Left cardiac atrium (tissue), 4 donors: ENCODE measurements at places on chromosomes 5 and 9.

- DNase-seq: no peak
Measured at GRCh38 chr9:35508069-35508468, 18.2 kb downstream of the RUSC2 start.

DNA sequence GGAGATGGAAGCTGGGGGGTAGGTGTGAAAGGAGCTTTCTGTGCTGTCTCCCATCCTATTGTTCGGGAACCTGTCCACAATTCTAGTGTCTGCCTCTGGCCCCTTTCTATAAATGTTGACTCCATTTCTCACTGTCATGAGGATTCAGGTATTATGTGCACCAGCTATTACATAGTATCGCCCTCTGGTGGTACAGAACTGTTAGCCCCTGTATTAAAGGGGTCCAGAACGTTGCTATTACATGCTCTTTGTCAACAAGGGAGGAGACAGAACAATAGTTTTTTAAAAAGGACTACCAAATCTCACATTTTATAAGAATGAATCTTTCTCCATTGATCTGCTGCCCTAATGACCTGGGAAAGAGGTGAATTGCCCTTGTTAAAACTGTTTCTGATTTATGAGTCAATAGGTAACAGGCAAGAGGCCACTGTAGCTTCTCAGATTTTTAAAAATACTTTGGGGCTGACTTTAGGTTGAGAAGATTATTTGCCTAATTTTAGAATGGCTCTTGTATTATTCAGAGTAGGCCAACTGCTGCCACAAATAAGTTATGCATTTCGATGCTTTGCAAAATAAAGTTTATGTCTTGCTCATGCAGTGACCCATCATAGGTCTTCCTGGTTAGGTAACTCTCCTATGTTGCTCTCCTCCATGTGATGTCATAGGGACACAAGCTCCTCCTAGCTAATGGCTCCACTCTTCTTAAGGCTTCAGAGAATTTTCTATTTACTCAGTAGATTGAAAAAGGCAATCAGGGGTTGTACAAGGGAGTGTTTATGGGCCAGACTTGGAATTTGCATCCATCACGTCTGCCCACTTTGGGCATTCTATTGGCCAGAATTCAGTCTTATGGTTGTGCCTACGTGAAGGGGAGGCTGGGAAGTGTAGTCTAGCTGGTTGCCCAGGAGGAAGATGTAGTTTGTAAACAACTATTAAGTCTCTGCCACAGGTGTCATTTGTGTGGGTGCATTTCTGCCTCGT, 20.8 kb downstream of the DCANP1 start:
- no peak for DNase-seq

DNA sequence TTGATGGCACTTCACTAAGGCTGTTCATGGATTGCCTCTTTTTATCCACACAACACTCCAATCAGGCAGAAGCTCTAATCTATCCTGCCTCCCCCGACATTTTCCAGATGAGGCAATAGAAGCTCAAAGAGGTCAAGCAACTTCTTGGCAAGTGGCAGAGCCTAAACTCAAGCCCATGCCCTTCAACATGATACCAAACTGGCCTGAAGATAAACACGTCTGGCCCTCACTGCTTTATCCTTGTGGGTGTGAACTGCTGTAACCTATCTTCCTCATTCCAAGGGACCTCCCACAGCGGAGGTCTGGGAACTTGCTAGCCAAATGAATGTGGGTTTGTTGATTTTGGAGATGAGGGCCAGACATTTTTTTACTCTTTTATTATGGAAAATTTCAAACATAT, 9.5 kb downstream of the SLC35A4 start:
- no peak for DNase-seq

DNA sequence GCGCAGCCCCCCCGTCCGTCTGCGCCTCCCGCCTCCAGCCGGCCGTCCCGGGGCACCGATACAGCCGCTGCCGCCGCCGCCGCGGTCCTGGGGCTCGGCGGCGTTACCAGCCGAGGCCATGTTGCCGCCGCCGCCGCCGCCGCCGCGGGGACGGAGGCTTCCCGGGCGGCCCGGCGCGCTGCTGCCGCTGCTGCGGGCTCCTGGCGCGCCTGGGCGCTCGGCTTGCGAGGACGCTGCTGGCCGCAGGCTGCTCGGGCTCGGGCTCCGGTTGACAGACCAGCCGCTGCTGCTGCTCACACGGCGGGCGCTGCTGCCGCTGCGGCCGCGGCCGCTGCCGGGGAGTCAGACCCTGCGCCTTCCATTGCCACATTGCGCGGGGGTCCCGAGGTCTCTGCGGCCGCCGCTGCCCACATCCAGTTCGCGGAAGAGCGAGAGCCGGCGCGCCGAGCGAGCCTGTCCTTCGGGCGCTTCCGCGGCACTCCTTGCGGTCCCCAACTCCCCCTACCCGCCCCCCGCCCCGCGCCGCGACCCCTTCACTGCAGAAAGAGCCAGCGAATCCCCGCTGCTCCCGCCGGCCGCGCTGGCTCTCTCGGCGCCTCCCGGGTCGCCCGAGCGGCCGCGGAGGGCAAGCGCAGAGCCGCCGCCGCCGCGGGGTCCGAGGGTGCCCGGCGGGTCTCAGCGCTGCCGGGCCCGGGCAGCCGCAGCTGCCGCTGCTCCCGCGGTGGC, 8.4 kb downstream of the PTCH1 start:
- DNase-seq: no peak

GRCh38 chr9:121690316-121690715, 38.9 kb downstream of the DAB2IP start:
- no peak for DNase-seq

- DNase-seq: no peak
Measured at GRCh38 chr5:177232358-177232757, 71.2 kb downstream of the RAB24 start.

DNA sequence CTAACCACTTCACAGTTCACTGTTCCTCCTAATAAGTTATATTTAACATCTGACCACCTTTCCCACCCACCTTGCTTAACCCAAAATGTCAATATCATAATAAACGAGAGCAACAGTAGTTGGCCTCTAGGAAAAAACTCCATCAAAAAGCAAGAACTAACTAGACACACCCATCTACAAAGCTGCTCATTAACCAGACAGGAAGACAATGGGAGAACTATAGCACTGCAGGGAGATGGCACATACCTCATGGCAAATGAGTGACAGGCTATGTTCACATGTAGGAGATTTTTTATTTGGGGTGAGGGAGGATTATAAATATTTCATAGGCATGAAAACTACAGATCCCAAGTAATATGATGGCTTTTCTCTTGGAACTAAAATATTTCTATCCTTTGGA, 23.6 kb upstream of the CDK5RAP2 start:
- no peak for DNase-seq

DNA sequence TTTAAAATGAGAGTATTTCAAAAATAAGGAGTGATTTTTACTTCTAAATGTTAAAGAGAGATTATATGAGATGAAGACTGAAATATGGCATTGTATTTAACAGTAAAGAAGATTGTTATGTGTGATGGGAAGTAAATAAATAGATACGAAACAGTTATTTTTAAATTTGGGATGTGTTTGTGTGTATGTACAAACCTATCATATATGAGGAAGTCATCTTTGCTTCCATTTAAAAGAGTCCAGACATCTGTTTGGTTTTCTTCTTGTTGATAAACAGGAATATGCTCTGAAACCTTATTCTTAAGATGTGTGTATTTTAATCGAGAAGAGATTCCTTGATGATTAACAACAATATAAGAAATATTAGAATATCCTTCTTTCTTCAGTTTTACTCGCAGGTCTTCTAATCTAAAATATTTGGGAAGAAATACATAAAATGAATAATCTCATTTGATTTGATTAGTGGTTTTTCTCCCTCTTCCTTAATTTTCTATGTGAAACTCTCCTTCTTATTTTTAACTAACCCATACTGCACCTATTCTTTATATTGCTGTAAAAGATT, 4.9 kb downstream of the SELENOP start:
- no peak for DNase-seq

DNA sequence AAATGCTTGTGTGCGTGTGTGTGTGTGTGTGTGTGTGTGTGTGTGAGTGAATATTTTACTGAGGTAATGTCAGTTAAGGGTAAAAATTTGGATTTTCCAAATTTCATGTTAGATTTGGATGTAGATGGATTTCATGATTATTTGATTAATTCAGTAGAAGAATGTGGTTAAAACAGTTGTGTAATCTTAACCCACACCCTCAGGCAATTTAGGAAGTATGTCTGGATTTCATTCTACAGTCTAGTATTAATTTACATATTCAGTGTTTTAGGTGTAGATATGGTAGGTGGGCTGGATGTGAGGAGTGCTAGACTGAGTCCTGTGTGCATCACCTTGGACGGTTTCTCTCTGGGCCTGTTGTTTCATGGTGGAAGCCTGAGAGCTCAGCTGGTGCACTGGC, 99.1 kb upstream of the CKMT2 start:
- DNase-seq: no peak

DNA sequence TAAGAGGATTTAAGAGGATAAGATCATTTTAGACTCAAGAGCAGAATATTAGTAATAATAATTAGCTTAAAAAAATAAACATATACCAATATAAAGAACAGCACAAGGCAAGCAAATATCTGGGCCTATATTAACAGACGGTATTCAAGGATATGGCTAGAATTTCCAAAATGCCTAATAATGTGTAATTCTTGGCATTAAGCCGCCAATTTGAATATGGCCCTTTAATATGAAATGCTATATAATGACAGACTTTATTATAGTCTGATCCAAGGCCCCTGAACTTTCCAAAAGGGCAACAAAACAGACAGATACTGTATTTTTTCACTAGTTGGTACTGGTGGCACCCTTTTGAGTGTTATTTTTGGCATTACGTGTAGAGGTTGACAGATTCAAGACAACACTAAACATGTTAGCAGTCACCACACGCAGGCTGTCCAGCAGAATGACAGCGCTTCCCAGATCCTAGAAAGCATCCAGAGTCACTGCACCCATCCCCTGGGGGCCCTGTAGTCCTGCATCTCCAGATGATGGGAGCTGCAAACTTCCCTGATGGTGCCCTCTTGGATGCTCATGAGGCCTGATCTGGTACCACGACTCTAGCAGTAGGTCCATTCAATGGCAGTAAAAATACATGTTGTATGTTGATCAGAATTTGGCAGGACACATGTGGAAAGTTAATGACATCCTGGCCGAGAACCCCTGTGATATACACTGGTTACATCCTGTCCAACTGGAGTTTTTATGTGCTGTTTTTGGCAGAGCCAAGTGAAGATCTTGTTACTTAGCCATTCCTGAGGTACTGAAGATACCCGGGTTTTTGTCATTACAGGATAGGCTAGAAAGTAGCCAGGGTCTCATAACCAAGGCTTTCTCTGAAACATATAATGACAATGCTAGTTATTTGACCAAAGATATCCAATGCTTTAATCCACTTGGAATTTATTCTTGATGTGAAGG, 1.7 kb upstream of the ABL1 start:
- DNase-seq: no peak

GRCh38 chr5:173645890-173646574, 29.6 kb upstream of the BOD1 start:
- no peak for DNase-seq

GRCh38 chr9:35945341-35946018, 12.5 kb downstream of the OR2S2 start:
- DNase-seq: peak; percentile 89

- no peak for DNase-seq
Measured at GRCh38 chr5:124492444-124493224, 253.8 kb downstream of the ZNF608 start.

- DNase-seq: peak; percentile 67
Measured at GRCh38 chr5:139655727-139656271, 7.7 kb downstream of the CXXC5 start.

DNA sequence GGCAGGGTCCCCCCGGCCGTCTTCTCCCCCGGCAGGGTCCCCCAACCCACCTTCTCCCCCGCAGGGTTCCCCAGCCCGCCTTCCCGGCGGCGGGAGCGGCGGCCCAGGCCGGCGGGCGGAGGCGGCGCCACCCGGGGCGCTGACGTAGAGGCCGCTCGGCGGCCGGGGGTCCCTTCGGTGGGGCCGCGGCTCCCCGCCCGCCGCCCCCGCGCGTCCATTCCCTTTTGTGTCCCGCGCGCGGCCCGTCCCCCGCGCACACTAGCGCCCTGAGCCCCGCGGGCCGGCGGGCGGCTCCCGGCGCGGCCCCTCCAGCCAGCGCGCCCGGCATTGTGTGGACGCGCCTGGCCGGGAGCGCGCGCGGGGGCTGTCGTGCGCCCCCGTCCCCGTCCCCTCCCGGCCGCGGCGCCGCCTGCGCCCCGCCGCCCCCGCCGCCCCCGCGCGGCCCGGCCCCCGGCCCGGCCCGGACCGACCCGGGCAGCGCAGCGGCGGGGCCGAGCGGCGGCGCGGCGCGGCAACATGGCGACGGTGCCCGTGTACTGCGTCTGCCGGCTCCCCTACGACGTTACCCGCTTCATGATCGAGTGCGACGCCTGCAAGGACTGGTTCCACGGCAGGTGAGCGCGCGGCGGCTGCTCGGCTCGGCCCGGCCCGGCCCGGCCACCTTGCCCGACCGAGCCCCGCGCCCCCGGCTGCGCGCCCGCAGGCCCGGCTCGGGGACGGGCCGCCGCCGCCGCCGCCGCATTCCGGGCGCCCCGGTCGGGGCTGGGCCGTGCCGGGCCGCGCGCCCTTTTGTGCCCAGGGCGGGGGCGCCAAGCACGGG, at the start of gene PHF2:
TSS of gene PHF2 (plus strand) at position 327 of the 820 bp plus-strand sequence. CDS start at position 517, 190 bp downstream.
- DNase-seq: no peak

DNA sequence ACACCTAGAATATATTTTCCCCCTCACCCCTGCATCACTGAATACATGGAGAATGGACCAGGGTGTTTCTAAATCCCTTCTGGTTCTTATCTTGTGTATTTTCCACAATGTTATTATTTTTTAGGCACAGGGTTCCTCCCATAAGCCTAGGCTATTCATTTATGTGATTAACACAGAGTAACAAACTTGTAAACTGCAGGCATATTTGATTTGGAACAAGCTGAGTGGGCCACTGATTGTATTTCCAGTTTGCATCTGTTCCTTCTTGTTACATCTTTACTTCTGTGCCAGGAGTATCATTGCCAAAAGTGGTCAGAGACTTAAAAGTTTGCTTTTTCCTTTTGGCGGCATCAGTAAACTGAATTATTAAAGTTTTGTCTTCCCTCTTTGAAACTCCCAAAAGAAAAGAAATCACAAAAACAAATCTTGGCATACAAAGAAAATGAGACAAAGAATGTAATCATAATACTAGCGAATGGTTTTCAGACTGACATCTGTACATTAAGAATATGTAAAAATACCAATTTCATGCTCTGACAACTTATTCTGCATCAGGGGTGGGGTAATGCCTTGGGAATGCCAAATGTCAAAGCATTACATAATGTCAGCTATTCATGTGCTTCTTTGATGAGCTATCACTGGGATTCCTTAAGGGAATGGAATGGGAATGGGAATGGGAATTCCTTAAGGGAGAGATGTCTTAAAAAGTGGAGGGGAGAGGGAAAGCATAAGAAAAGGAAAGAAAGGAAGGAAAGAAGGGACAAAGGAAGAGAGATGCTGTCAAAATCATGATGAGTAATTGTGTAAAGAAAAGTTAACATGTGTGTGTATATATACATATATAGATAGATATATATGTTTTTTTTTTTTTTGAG, 22.2 kb upstream of the PAX5 start:
- DNase-seq: no peak
